ENCODE measurements at places on chromosomes 5 and 9.

DNA sequence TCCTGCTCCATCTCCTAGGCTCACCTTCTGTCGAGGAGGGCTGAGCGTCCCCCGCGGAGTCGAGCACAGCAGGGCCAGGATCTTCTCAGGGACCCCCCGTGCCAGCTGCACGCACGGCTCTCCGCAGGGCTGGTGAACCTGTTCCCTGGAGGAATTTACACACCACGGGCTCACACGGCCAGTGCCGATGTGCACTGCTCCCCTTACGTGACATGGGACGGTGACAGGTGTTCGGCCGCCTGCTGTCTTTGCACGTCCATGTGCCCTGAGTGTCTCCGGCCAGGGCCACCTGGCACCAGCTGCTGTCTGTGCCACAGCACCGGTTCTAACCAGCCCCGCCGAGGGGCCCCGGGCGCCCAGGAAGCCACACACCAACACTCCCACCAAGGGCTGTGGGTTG lies 8.7 kb upstream of the AGPAT2 start:
- no peak for DNase-seq

DNA sequence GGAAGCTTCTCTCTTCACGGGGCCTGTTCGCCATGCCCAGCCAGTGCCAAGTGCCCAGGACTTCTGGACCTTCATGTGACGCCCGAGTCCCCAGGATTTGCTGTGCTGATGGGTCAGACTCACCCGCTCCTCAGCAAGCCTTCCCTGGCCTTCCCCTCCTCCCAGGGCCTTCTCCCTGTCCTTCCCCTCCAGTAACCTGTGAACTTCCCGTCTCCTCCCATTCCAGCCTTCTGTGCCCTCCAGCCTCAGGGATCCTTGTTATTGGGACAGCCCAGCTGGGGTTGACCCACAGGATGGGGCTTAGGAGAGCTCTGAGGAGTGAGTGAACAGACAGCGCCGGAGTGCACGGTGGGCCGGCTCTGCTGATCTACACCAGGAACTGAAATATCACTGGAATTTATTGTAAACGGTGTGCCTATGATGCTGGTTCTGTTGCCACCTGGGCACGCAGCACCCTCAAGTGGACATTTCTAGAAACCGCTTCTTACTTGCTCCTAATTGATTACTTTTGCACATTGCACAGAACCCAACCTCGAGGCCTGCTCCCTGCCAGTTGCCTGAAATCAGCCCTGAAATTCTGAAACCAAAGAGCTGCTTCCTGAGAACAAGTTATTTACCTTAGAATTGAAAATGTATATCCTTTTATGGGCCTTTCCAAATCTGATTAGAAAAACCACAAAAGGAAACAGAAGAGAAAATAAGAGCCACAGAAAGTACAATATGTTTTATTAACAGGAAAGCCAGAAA lies 1.5 kb downstream of the SPAAR start:
- DNase-seq: peak; percentile 44

DNA sequence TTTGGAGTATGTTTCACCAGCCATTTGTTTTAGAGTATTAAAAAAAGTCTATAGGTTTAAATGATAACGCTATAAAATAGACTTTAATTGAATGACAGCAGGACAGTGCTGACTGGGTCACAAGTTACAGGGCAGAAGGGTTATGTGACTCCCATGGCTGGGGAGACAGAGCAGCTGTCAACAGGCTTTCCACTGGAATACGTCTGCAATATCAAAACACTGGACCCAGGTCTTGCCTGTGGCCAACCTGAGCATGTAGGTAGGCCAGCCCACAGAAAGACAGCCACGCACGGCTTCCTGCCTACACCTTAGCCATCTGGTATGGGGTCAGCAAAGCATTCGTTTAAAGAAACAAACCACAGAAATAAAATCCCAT lies 80.7 kb downstream of the OTULIN start:
- no peak for DNase-seq

DNA sequence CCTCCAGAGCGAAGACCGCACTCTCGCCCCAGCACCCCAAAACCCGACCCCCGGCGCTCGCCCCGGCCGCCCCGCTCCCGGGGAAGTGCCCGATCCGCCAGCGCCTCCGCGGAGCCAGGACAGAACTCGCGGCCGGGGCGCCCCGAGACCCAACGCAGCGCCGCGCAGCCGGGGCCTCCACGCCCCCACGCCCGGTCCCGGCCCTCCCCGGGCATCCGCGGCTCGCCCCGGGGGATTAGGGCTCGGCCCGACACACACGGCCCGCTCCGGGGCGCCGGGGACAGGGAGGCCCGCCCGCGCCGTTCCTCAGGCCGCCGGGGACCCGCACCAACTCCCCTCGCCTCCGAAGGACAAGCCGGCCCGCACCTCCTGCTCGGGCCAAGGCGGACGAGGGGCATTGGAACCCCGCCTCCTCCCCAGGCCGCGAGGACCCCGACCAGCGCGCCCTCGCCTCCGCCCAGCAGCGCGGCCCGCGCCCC lies 544 bp downstream of the FNBP1 start:
- DNase-seq: peak; percentile 46

- DNase-seq: no peak
Observed at GRCh38 chr5:2486373-2486772, 265.1 kb downstream of the IRX2 start.

DNA sequence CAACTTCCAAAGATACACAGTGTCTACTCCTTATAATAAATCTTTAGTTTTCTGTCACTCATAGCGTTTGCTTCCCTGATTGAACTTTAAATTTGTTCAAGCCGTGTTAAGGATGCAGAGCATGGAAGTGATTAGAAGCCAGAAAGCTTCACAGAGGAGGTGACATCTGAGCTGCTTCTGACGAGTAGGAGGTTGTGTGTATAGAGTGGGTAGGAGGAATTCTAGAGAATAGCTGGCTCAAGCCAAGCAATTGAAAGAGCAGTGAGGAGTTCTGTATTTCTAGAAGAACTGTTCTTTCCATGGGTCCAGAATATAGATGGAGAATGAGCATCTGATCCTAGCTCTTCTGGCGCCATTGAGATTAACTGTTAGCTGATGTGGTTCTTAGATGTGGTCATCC lies 6.0 kb downstream of the NUDT2 start:
- DNase-seq: no peak

DNA sequence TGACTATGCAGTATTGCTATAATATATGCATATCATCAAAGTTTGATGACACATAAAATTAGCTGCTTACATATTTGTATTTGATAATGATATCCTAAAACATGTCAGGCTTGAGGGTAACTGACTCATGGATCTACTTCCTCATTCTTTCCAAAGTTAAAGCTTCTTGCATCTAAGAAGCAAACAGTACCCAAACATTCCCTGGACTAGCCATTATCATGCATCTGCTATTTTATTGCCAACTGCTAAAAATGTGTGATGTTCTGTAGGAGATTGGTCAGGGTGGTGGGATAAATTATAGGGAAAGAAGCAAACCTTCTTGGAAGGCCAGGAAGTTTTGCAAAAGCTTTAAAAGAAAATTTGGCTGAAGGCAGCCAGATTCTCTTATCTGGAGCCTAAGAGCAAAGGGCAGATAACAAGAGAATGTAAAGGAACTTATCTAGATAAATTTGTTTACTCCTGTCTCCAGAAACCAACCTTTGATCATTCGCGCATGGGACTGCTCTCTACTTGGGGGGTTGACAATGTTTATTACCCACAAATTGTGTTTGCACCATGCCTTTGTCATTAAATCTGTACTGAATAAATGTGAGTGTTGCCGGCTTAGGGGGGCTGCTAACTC lies 604.1 kb upstream of the TLE4 start:
- no peak for DNase-seq

GRCh38 chr5:68331192-68332079 lies 115.9 kb downstream of the PIK3R1 start:
- no peak for DNase-seq

DNA sequence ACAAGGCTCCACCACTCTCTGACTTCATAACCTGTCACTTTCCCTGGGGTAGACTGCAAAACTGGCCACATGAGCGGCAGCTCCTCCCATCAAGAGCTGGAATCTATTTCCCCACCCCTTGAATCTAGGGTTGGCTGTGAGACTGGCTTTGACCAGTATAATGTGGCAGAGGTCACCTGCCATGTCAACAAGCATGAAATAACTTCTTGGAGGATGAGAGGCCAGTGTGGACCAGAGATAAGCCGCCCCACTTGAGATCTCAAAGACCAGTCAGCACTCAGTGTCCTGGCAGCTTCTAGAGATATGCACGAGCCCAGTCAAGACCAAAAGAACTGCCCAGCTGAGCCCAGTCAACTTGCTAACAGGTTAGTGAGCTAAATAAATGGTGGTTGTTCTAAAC lies 59.0 kb downstream of the MARCHF11 start:
- DNase-seq: no peak

DNA sequence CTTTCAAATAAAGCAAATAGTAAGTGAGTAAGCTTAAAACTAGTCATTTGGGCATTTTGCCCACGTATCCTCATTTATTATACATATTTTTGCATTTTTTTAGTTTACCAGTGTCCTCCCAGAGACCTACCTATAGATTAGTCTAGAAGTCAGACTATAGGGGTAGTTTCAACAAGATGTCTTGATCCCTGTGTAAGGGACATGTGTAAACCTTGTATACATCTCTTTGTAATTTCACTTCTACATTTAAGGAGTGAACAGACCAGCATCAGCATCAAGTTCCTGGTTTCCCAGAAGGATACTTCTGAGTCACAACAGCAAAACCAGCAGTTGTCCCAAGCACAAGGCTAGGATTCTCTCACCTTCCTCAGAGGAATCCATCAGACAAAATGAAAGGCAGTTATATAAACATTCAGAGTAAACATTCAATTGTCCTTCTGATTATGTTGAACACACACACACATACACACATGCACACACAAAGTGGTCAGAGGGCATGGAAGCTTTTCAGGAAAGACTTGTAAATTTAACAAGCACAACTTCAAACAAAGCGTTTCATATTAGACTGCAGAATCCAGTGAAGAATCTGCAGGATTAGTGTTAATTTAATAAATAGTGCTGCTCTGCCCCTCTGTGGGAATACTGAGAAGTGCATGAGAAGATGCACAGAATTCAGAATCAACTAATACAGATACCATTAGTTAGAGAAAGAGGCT lies 55.4 kb downstream of the HINT1 start:
- DNase-seq: no peak

DNA sequence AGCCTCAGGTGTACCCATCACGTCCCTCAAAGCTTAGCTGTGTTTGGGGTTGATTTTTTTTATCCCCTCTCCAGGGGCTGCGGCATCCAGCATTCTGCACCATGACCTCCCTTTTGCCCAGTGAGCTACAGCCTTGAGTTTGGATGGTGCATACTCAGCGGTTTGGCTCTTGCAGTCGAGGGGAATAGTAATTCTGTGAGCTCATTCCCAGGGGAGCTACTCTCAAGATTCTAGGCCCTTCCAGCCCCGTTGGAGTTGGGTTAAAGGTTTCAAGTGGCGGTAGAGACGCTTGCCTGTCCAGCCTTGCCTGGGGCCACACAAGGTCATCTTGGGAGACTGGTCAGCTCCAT lies 102.2 kb upstream of the SPRY4 start:
- no peak for DNase-seq

DNA sequence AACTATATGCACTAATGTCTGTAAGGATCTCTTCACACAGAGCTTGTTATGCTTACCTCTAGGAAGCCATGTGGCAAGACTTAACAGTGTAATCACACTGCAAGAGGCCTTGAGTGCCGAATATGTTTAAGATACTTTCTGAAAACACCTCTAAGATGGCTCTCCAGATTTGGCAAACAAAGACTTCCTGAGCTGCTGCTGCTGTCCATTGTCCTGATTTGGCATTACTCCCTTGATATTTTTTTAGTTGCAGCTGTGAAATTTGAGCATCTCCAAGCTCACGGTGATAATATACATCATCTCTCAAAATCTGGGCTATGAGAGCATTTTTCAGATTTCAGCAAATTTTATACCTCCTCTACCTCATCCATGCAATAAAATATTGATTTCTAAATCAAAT lies 384.5 kb upstream of the CDH6 start:
- DNase-seq: no peak

GRCh38 chr5:81519217-81519905 lies 125.4 kb upstream of the ACOT12 start:
- DNase-seq: no peak

DNA sequence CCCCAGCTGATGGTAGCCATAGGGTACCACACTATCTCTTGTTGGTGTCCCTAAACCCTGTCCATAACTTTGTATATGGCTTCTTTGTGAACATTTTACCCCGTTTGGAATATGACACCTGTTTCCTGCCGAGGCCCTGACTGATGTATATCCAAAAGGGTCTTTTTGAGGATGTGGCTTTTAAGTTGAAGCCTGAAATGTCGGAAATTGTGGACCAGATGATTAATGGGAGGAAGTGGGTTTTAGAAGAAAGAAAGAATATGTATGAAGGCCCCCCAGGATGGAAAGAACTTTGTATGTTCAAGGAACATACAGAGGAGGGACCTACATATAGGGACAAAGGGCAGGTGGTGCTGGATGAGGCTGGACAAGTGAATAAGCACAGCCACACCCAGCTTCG lies 16.7 kb upstream of the TNFSF8 start:
- no peak for DNase-seq
